T1000 (cell line): ENCODE measurements at places on chromosomes 6 and 20.

DNA sequence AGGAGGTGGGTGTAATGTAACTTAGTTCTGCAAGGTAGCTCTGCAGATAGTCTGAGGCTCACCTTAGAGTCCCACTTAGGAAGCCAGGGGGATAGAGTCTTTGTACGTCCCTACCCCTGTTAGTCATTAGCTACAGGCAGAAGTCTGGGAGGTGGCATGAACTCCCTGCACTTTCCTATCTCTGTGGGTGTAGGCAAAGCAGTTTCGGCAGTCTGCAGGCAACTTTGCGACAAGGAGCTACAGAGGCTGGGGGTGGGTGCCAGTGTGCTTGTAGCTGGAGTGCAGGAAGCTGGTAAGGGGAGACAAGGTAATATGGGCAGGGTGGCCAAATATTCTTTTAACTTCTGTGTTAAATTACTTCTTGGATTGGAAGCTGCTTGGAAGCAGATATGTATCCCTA is 45.7 kb downstream of the NKAIN2 start:
- no peak for DNase-seq

DNA sequence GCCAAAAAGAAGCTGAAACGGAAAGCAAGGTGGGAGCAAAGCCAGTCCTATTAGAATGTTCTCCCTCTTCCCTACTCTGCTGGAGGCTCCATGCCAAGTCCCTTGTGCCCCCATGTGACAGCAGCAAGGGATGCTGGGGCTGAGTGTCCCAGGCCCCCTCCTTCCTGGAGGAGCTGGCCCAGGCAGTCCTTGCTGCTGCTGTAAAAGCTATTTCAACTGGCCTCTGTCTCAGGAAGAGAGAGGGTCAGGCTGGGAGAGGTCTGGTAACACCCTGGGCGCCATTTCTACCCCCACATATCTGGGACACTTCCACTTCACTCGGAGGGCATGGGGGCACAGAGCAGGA is 25.0 kb downstream of the TTBK1 start:
- DNase-seq: no peak

DNA sequence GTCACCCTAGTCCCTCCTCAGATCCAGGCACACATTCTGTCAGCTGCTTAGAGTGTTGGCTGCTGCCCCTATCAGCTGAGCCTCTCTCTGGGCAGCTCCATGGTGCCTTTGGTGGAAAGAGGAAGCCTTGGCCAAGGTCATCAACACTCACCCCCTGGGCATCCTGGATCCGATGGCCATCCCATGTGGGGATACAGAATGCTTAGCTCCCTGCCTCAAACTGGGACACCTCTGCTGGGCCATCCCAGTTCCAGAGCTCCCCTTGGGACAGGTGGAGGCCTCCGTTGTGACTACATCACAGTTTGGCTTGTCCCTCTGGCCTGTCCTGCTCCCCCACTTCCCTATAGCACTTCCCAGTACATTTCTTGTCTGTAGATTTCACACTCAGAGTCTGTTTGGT is 45.6 kb downstream of the TOX2 start:
- no peak for DNase-seq

- DNase-seq: no peak
Measured at GRCh38 chr20:36893801-36894200, 17.9 kb downstream of the TLDC2 start.

DNA sequence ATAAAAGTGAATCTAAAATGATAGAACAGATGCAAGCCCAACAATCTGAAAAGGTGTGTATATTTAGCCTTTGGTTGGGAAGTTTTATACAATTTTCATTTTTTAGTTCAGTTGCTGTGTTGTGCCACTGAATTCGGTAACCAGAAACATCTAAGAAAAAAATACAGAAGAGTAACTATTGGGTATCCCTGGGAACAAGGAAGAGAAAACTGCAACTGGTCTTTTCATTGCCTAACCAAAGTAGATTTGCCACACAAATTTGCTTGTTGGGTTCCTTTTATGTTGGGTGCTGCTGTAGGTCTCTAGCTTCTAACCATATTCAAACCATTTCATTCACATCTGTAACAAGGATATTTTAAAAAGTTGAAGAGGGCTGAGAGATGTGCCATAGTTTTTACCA is 2.8 kb upstream of the TMEM30A start:
- no peak for DNase-seq

GRCh38 chr6:83707829-83708545 is 914 bp downstream of the SNAP91 start:
- DNase-seq: no peak

- no peak for DNase-seq
Measured at GRCh38 chr6:7323074-7323473, 10.1 kb upstream of the SSR1 start.

- DNase-seq: no peak
Measured at GRCh38 chr6:5103250-5103649, 18.1 kb downstream of the PPP1R3G start.

DNA sequence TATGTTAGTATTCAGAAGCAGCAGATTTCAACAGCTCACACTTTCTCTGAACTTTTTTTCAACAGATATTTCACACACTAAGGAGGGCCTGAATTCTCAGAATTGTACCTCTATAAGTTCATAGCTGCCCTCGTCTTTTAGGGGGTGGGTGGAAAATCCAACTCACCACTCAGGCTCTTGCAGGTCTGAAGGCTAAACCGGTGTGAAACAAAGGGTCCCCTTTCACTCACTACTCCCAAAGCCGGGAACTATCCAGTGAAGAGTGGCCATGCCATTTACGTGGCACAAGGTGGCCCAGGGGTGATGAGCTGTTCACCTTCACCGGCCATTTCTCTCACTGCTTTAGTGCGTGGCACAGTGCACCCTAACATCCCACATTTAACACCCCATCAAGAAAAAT is 24.2 kb downstream of the TBC1D7 start:
- no peak for DNase-seq

- no peak for DNase-seq
Measured at GRCh38 chr20:37524859-37525708, 2.6 kb downstream of the BLCAP start.

DNA sequence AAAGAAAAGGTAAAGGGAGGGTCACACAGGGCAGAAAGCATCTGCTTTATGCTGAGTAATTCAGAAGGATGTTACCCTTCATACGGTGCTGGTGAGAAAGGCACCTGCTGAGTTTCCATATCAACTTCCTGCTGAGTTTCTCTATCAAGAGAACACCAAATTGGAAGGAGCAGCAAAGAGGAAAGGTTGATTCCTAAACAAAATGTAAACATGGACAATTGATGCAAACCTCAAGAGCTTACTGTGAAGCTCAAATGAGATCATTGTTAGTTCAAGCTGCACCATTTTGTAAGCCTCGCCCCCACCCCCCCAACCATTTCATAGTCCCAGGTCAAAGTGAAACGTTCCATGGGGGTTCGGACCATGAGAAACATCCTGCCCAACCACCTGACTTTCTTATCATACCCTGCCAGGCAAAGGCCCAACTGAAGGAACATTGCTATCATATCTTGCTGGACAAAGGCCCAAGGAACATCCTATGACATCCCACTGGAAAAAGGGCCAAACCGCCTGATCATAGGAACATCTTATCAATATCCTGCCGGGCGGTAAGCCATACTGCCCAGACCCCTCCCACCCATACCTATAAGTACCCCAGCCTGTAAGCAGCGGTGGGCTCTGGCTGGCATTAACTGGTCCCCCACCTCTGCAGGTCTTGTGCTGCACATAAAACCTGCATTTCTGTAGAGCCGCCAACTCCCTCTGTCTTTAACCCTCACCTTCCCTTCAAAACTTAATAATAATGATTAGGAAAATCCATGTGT is 171.6 kb downstream of the UBE3D start:
- DNase-seq: no peak

DNA sequence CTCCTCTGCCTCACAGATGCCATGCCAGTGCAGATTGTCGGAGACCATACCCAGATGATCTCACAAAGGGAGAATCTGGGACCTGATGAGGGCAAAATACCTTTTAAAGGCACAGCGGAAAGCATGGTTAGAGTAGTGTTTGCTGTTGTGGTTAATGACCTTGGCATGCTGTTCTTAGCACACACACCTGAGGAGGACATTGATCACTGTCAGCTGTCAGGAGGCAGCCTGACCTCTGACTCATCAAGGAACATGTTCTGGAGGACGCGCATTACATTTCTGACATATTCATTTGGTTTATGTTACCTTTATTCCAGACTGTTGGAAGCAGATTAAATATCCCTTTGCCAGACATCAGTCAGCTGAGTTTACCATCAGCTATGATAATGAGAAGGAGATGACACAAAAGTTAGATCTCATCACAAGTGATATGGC is 57.1 kb downstream of the GOPC start:
- DNase-seq: no peak

DNA sequence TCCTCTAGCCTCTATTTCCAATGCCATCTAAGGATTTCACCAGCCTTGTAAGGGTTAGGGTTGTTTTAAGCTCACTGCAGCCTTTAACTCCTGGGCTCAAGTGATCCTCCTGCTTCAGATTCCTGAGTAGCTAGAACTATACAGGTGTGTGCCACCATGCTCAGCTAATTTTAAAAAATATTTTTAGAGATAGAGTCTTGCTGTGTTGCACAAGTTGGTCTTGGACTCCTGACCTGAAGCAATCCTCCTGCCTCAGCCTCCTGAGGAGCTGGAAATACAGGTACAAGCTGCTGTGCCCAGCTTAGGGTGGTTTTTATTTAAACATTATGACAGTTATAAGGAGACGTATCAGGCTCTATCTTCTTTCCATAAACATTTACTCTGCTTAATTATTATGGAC is 26.5 kb downstream of the ANKRD6 start:
- DNase-seq: no peak

GRCh38 chr20:45138561-45139300 is 14.5 kb upstream of the WFDC12 start:
- no peak for DNase-seq
